ENCODE measurements at places on chromosomes 1 and 21.
A peak's percentile ranks its signal among the peaks of the same experiment; 100 is the strongest.

GRCh38 chr1:5532811-5533210 is 459.4 kb downstream of the NPHP4 start:
- no peak for DNase-seq

GRCh38 chr1:70008660-70009059 is 196.7 kb downstream of the LRRC40 start:
- DNase-seq: no peak

GRCh38 chr1:204483791-204484190 is 10.8 kb downstream of the PIK3C2B start:
- DNase-seq: no peak

DNA sequence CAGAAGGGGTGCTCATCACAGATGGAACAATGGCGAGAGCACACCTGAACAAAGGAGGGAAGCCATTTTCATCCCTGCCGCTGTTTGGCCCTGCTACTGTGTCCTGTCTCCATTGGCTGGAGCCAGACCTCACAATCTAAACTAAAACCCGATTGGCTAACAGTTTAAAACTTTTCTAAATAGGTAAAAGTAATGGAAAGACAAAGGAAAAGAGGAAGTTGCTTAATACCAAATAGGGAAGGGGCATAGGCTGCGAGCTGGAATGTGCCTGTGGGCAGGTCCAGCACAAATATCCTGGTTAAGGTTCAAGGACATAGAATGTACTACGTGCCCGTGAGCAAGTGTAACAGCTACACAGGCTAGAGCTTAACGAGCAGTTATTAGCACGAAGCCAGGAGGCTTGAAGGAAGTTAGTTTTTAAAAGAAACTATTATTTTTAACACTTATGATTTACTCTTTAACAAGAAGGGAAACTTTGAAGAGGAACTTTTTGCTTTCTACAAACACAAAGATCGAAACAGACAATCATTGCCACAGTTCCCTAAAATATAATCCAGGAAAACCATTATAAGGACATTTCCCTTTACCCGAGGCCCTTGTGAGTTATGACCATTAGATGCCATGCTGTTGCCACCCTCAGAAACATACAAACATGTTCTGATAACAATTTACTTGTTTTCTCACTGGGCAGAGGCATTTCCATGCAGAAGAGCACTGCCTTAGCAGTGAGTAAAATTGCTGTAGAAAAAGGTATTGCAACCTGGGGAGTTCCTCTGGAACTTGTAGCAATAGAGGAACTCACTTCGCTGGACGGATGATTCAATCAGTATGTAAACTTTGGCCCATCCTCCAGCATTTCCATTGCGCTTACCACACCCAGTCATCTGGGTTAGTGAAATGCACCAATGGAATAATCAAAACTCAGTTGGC is 4.8 kb upstream of the PTTG1IP start:
- no peak for DNase-seq

- DNase-seq: no peak
These were observed 37.6 kb downstream of the RUNX3 start for GRCh38 chr1:24892188-24893153.

GRCh38 chr21:28885853-28886177 is 106.9 kb downstream of the LTN1 start:
- DNase-seq: peak; percentile 22

DNA sequence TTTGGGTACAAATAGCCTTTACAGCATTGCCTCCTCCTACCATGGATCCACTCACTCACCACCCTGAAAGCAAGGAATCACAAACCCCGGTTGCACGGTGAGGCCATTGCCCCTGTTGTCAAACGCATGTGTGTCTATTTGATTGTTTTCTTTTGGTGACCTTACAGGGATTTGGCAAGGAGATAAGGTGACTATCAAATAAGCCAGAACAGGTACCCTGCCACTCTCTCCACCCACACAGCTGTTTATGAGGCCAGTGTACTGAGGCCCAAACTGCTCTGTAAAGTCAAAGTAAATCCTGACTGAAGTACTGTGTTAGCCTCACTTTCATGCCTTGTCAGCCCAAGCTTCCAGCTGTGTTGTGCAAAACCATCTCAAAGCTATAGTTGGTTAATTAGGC is 136.4 kb downstream of the HUNK start:
- DNase-seq: no peak

DNA sequence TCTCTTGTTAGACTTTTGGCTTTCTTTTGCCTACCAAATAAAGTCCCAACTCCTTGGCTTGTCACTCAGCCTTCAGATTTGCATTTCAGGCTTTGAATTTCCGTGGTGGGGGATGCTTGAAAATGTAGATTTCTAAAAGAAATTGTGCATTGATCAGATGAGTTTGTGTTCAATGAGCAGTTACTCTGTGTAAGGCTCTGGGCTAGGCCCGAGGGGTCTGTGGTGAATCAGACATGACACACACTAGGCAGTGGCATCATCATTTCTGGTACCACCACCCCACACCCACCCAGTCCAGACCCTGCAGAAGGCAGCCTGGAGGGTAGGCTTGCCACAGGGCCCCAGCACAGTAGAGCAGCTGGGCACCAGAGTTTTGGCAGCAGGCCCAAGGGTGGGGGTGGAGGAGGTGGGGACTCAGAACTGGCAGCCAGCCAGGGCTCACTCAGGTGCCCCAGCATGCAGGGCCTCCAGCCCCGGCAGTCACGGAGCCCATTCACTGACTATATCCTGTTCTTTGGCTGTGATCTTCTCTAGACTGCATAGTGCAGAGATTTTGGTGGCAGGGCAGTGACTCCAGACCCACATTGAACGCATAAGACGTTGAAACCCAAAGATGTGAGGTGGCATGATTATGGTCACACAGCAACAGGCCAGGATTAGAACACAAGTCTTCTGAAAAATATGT is 97.2 kb upstream of the ARTN start:
- no peak for DNase-seq

DNA sequence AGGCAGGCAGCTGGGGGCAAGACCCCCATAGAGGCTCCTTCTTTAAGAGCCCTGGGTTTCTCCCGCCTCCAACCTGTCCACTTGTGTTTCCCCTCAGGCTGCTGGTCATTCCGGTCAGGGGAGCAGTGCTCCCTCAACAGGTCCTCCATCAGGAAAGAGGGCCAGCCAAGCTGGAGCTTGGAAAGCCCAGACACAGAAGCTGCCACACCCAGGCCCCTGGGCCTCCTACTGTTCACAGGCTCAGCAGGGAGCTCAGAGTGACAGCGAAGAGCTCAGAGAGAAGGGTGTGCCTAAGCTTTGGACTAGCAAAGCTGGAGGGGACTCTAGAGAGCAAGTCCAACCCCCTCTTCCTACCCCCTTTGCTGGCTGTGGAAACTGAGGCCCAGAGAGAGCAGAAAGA is 10.3 kb upstream of the CDCP2 start:
- no peak for DNase-seq

All from HFFc6 (cell line).